Activated T-helper 1 cell treated with anti-CD3 and anti-CD28 coated beads, Interleukin-2, amount 50 U/mL, for 16 hours (primary cell): ENCODE measurements at places on chromosomes 5 and 9.

GRCh38 chr5:64147849-64148441, 17.7 kb upstream of the RNF180 start:
- no peak for DNase-seq

DNA sequence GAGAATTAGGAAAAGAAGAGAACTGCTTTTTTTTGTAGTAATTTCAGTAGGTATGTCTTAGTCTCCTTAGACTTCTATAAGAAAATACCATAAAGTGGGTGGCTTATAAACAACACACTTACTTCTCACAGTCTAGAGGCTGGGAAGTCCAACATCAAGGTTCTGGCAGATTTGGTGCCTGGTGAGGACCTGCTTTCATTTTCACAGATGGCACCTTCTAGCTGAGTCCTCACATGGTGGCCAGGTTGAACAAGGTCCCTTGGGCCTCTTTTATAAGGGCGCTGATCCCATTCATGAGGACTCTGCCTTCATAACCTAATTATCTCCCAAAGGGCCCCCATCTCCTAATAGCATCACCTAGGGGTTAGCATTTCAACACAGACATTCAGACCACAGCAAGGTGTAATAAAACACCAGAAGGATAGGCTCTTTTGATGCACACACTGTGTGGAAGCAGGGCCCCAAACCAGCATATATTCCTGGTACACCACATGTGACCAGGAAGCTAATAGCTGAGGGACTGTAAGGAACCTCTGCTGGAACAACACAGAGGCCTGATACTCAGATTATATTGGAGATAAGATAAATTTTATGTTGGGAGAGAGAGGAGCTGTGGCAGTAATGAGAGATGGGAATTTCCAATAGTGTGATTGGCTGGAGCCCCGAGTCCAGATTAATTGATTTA, 384.9 kb downstream of the RAB3C start:
- DNase-seq, result no peak

DNA sequence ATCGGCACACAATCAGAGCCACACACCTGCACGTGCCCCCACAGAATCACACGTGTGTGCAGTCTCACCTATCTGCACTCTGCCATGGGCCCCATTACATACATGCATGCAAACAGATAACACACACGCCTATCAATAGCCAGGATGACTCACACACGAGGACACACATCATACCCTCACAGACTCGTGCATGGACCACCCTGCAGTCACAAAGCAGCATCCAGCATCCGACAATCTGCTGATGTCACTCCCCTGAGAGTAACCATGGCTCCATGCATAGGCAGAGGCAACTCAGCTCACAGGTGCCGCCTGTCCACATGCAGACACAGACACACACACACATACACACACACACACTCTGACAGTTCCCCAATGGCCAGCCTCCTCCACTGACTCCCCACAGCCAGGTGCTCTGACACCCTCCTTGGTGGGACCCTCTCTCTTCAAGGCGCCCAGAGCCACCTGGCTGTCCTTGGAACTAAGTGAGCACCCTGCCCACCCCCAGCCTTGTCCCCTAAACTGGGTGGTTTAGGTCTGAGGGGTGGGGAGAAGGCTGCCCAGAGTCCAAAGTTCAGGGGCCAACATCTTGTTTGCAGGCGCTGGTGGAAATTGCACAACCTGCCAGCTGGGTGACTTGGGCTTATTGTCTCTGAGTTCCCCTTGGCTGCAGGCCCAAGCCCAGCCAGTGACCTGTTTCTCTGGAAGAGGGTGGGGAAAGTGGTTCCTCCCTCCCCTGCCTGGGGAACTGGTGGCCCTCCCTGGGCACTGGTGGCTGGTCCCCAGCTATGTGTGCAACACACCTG, 34.6 kb upstream of the NEK6 start:
- DNase-seq, result no peak

GRCh38 chr5:40915341-40915926, 6.1 kb downstream of the C7 start:
- no peak for DNase-seq

GRCh38 chr9:136372006-136372405, 1.5 kb downstream of the CARD9 start:
- DNase-seq, result no peak

DNA sequence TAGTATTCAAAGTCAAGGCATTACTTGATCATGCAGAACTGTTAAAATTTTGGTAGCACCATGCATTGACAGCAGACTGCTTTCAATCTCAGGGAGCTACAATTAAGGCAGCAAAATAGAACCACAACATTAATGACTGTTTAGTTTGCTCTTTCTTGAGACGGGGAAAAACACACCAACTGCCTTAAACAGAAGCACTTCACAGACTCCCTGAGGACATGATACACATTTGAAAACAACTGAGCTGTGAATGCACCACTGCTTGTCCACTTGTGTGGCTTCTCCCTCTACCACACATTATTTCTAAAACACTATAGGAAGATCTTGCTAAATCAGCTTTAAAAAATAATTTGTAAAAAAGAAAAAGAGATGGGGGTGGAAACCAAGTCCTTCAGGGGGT, 79.6 kb upstream of the MAST4 start:
- no peak for DNase-seq

GRCh38 chr5:177175336-177175735, 41.8 kb downstream of the NSD1 start:
- DNase-seq, result no peak

DNA sequence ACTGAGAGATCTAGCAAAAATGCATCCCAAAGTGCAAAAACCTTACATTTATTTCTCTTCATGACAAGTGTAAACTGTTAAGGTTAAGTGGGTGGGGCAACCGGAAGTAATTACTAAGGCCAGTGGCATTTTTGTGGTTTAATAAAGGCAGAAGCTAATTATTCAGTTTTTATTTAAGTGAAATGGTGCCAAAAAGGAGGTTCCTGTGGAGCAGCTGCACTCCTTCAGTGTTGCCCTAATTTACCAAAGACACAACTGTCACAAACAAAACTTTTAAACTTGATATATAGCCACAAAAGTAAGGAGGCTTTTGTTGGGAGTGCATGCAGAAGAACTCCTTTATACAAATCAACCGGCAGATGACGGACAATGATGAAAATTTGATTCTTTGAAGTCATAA, 81.6 kb downstream of the NDUFS4 start:
- DNase-seq, result no peak

GRCh38 chr5:132046880-132047299, 13.6 kb upstream of the IL3 start:
- DNase-seq, result no peak

- no peak for DNase-seq
Observed at GRCh38 chr9:70865471-70865870, 255.9 kb downstream of the TRPM3 start.

GRCh38 chr9:133762488-133763271, 24.5 kb upstream of the SARDH start:
- no peak for DNase-seq

DNA sequence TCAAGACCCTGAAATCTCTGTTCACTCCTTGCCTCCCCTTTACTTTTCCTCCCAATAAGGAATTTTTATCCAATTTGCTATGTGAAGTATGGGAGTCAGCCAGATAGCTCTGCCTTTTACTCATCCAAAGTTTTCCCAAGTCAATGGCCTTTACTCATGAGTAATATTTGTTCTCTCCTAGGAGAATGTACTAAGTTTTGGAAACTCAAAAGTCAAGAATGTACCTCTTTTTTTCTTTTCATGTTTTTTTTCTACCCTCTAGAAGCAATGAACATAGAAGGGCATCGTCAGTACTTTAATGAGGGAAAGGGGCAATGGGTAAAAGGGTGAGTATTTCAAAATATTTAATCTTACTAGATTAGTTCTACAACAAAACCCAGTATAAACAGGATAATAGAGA, 140.2 kb upstream of the SGCD start:
- DNase-seq, result no peak

DNA sequence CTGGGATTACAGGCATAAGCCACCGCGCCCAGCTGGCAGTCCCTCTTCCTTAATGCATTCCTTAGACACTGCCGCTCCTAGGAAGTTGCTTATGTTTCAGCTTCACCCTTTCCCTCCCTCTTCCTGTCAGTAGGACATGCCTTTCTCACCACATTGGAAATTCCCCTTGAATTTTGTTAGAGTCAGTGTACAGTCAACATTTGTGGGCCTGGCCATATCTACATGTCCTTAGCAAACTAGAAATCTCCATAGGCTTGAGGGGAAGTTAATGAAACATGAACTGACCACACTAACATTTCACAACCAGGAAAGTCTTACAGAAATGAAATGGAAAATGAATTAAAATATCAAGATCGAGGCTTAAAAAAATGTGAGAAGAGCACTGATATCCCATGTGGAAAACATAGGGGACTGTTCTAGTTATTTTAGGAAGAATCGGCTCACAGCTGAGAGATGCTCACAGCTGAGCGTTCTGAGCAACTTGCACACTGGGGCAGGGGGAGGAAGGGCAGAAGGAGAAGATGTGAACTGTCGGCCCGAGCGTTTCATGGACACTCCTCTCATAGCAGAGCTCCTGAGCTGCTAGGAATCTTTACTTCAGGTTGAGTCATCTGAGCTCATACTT, 21.1 kb upstream of the LVRN start:
- no peak for DNase-seq

- DNase-seq, result no peak
Observed at GRCh38 chr5:145752947-145753346, 82.2 kb downstream of the PRELID2 start.
